ENCODE measurements at places on chromosomes 4 and X.

- DNase-seq = no peak
Observed at GRCh38 chrX:129000018-129000417, 523.3 kb downstream of the SMARCA1 start.

DNA sequence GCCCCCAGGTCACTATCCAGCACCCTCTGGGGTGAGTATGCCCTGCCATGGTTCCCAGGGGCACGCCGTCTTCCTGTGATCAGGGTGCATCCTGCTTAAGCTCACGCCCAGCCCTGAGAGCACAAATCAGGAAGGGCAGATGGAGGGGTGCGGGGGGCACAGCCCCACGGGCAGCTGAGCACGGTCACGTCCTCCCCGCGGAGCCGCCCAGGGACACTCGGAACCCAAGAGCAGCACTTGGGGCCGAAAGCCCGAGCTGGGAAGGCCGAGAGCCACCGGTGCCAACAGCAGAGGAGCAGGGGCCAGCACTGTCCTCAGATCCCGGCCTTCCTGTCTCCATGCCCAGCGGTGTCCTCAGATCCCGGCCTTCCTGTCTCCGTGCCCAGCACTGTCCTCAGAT, 21.5 kb downstream of the NELFA start:
- DNase-seq = no peak

DNA sequence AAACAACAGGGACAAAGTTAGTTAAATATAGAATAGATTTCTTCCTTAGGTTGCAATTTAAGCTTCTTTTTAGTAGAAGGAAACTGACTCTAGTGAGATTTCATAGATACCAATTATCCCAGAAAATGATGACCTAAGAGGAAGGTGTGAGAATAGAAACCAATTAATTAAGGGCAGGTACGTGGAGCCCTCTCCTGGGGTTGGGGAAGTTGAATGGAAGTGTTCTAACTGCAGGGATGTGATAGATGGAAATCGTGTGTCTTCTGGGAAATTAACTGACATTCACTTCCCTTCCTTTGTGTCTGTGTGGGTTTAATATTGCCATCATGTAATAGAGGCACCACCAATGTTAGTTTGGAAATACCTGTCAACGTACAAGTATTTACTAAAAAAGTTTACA, 204.1 kb upstream of the ANK2 start:
- DNase-seq = no peak

- DNase-seq = no peak
Observed at GRCh38 chrX:100973411-100973810, 3.9 kb downstream of the ARL13A start.

GRCh38 chr4:113452868-113453620, 308.5 kb downstream of the CAMK2D start:
- DNase-seq = no peak

- no peak for DNase-seq
Observed at GRCh38 chrX:118780911-118781310, 42.7 kb upstream of the ZCCHC12 start.

- DNase-seq = no peak
Observed at GRCh38 chr4:43835869-43836268, 612.7 kb downstream of the KCTD8 start.

GRCh38 chrX:131565909-131566308, 22.0 kb downstream of the OR13H1 start:
- no peak for DNase-seq

DNA sequence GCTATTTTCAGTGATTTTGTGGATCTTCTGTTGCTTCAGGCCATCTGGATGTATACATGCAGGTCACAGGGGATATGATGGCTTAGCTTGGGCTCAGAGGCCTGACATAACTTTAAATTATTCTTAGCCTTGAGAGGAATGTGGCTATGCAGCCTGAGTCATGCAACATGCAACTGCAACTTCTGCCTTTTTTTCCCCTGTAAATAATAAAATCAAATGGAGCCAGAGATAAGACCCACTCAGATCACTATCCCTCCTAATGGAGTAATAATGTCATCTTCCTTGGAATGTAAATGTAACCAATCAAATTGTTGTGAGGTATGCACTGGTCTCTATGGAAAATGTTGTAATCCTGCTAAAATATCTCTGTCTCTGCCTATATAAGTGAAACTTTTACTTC, 54.9 kb downstream of the MAGEB17 start:
- DNase-seq = no peak

DNA sequence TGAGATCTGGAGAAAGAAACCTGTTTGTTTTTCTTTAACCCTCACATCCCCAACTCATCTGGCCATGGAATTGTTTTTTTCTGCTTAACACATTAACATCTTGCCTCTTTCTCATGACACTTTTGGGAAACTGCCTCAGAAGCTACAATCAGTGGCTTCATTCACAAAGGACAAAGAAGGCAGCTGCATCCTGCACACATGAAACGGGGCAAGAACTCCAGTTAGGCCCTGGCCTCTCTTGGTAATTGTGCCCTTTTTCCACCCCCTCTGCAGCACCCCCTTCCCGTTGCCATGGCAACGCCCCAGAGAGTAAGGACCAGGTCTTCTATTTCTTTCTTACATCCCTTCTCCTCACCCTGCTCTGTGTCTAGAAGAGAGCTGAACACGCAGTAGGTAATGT, 103.4 kb downstream of the PDGFRA start:
- DNase-seq = no peak

- DNase-seq = peak; percentile 65
Observed at GRCh38 chrX:53433651-53434639, at the start of gene HSD17B10. Gene HSD17B10, minus strand, starts transcription at chrX:53434370. Its CDS starts 25 bp downstream, at chrX:53434345.

- DNase-seq = no peak
Observed at GRCh38 chr4:60911127-60911526, 289.0 kb upstream of the ADGRL3 start.

DNA sequence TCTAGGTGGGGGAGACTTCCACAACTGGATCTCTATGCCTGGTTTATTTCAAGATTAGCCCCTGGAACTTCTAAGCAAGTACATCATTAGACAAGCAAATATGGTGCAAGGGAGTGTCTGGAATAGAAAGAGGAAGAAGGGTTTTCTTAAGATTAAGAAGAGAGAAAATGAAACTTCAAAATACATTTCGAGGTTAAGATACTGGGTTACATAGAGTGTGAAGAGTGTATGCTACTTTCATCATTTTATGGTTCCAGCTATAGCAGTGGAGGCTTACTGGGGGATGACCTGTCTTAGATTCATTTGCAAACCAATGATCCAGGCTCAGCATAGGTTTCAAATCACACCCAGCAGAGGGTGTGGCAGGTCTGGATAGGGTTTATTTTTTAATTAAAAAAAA, 144.4 kb upstream of the GATB start:
- DNase-seq = no peak

DNA sequence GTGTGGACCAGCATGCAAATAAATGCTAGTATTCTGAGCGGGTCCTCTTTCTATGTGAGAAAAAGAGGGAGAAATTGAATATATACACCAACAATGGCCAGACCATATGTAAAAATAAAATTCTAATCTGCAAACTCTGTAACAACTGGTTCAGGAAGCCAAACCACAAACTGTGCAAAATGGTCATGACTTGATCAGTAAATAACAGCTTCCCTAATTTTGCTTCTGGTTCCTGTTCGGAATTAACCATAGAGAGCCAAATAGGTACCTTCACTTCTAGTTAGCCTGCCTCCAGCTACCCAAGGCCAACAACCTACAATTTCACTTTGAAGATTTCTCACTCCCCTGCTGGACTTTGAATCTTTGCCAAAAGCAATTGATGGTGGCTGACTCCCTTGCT, 1313.2 kb downstream of the ADGRL3 start:
- DNase-seq = no peak
